ENCODE measurements at places on chromosomes 6 and 20.

GRCh38 chr20:45095805-45096238 lies 5.1 kb downstream of the KCNS1 start:
- DNase-seq, result peak; percentile 62

- DNase-seq, result no peak
Observed at GRCh38 chr6:44737829-44738528, 350.5 kb downstream of the CDC5L start.

DNA sequence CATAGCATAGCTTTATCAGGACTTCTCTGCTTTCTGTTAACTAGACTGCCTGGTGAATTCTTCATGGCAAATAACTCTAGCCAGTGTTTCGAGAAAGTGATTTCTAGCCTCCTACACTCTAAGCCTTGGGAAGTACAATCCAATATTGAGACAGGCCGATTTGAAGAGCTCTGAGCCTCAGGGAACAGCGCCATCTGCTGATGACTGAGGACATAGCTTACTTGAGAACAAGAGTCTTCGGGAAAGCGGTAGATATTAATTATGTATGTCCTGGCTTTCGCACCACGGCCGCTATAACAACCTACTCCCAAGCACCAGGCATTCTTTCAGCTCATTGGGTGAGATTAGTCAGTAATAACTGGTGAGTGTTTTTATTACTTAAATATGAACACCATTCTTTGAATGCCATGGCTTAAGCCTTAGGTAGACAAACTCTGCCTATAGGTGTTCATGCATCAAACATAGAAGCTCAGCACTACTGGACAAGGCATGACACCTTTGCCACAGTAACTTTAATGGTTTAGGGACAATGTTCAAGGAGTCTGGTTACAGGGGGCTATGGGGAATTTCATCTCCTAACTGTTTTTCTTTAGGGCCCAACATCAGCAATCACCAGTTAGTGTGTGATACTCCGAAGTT lies 518.6 kb downstream of the BMP2 start:
- peak; percentile 20 for DNase-seq

GRCh38 chr6:45265246-45265645 lies 62.9 kb upstream of the RUNX2 start:
- DNase-seq, result no peak

DNA sequence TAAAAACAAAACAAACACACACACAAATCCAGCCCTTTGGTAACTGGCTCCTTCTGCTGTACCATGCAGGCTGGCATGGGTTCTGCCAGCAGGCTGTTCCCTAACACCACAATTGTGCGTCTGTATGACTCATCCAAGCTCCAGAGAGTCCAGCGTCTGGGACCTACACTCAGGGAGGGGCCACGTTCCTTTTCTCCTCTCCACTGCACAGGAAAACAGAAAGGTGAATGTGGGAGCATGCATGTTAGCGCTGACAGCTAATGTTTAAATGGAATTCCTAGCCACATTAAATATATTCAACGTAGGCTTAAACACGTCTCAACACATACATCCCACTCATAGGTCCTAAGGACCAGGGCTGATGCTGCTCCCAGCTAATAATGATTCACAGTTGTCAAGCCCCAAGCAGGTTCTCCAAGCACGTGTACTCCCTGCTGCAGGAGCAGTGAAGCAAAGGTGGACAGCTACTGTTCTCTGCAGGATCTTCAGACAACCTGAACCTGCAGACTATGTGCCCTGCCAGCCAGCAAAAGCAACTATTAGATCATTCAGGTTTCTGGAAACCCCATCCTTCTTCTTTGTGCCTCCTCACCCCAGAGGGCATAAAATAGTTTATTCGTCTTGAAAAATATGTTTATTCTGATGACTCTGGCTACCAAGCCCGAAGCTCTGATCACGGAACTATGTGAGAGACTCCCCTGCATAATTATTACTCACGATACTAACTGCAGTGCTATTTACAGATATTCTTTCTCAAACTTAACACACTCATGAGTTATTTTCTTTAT lies 20.9 kb downstream of the MAP1LC3A start:
- DNase-seq, result no peak

DNA sequence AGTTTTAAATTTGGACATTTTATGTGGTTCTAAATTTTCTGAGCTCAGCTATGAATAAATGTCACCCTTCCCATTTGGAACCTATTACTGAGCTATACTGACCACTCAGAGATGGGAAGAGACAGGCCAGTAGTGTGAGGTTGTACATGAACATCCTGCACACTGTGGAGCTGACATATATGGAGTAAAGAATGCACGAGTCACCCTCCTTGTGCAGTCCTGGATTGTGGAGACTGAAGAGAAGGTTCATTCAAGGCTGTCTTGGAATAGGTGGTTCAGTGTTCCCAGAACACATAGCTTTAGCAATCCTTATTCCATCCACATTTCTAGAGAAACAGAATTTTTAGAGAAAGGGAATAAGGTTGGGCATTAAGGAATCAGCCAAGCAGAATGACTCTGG lies 50.3 kb upstream of the OGFRL1 start:
- no peak for DNase-seq

GRCh38 chr6:56685102-56685733 lies 42.5 kb upstream of the DST start:
- no peak for DNase-seq

DNA sequence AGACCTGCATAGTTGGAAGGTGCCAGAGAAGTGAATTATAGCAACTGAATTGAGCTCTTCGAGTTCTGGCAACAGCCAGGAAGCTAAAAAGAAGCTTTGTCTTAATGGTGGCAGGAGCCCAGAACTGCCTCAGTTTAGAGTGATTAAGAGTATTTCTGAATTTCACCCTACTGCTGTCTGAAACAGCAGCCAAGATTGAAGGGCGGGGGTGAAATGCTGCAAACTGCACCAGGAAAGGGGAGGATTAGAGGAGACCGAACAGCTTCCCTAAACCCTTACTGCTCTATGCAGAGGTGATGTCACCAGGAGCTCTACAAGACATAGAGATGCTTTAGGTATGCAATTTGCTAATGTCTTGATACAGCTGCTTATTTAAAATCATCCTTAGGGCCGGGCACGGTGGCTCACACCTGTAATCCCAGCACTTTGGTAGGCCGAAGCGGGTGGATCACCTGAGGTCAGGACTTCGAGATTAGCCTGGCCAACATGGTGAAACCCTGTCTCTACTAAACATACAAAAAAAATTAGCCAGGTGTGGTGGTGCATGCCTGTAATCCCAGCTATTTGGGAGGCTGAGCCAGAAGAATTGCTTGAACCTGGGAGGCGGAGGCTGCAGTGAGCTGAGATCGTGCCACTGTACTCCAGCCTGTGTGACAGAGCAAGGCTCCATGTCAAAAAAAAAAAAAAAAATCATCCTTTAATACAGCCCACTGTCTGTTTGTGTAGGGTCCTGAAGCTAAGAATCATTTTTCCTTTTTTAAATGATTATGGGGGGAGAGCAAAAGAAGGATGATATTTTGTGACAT lies 91.7 kb upstream of the IYD start:
- DNase-seq, result no peak

DNA sequence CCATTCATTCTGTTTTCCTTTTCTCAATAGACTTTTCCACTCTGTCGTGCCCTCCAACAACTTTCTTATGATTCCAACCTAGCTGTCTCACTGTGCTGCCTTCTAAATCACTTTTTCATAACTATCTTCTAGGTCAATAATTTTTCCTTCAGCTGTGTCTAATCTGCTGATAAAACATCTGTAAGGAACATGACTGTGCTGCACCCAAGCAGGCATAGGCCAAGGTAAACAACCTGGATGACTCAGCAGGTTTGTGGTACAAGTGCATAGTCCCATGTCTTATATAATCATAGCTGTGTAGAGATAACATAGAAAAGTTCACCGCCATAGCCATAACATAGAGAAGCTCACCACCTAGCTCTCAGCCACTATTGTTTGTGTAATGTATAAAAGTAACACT lies 332.3 kb downstream of the PLCB1 start:
- DNase-seq, result no peak

DNA sequence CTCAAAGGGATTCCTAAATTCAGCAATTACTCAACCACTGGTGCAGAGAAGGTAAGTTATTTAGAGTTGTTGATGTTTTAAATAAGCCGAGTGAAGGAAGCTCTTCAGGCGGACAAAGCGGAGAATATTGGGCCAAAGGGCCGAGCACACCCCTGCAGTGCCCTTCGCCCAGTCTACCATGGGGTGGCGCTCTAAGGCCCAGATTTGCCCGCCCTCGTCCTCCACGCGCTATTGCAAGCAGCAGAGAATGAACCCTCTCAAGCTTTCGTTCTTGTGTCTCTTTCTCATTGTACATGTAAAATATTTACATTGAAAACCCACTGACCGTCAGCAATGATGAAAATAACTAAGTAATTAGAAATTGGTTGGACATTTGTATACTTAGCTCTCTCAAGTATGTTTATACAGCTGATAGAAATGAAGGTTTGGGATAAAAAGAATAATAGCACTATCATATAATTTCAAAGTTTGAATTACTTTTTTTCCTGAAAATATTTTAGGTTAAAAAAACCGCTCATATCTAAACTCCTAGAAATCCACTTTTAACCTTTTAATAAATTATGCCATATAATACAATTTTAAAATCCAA lies 195.0 kb upstream of the CEP162 start:
- DNase-seq, result peak; percentile 5

GRCh38 chr6:166739976-166740318 lies 112.9 kb upstream of the RPS6KA2 start:
- no peak for DNase-seq

GRCh38 chr20:6882561-6883291 lies 115.2 kb downstream of the BMP2 start:
- no peak for DNase-seq

DNA sequence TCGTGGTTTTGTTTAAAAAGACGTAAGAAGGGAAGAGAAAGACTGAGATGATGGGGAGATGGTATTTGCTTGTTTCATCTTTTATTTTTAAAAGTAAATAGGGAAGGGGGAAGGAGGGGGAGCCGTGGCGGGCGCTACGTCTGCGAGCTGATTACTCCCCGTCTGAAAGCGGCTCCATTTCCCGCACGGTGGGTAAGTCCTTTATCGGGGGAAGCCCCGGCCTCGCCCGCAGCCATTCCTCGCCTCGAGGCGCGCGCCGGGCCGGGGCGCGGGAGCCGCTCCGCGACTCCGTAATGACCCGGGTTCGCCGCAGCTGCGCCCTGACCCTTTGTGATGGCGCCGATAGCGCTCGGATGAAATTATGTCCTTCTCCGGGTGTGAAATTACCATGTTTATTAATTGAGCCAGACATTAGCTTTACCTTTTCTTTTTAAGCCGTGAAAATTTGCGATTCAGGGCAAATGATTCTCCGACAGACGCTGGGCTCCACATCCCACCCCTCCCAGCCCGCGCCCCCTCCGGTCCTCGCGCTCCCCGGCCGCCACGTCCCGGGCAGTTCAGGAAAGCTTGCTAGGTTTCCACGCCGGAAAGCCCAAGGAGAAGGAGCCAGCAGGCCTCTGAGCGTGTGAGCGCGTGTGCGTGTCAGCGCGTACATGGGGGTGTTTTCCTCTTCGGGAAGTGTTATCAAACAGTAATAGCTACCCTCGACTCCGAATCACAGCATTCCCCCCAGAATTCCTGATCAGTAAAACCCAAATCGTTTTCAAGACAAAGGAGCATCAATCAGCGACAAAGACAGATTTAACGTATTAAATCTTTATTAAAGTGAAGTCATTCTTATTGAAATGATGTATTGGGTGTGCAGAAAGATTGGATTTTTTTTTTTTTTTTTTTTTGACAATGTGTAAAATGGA lies 30.0 kb downstream of the TFAP2A start:
- no peak for DNase-seq

GRCh38 chr20:38883981-38884733 lies 42.1 kb upstream of the FAM83D start:
- DNase-seq, result no peak

DNA sequence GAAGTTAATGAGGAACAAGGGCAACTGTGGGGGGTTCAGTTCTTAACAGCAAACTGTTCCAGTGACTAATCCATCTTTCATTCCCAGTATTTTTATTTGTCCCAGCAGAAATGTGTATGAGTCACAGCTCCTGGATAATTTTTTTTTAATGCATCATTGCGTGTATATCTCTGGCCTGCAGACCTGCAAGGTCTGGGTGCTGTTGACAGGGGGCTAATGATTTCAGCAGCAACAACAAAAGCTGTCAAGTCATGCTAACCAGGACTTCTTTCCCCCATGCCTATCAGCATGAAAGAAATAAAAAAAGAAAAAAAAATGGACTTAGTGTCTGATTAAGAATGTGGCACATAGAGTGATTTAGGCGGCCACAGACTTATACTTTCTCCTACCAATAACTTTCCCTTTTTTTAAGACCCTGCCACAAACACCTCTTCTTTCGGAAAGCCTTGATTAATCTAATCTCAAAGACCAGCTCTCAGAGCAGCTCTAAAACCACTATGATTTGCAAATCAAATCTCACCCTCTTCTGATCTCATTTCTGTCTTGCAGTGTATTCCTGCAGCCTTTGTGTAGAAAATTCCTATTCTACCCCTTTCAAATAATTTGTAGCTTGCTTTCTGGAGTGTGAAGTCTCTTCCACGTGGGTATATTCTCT lies 14.2 kb upstream of the PREX1 start:
- no peak for DNase-seq

DNA sequence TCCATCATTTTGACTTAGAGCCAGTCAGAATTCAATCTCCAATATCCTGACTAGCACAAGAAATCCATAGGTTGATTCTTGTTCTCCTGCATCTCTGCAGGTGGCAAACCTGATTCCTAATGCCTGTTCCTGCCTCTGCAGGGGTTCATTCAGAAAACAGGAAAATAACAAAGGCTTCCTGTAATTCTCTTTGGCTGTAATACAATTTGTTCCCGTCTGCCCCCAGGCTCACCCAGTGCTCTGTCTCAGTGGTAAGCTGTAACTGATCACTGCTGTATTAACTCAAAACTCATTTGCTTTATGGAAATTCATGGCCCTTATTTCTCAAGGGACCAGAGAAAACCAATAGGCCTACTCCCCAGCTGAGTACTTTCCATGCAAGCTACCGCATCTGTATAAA lies 88.6 kb downstream of the OPRM1 start:
- no peak for DNase-seq

DNA sequence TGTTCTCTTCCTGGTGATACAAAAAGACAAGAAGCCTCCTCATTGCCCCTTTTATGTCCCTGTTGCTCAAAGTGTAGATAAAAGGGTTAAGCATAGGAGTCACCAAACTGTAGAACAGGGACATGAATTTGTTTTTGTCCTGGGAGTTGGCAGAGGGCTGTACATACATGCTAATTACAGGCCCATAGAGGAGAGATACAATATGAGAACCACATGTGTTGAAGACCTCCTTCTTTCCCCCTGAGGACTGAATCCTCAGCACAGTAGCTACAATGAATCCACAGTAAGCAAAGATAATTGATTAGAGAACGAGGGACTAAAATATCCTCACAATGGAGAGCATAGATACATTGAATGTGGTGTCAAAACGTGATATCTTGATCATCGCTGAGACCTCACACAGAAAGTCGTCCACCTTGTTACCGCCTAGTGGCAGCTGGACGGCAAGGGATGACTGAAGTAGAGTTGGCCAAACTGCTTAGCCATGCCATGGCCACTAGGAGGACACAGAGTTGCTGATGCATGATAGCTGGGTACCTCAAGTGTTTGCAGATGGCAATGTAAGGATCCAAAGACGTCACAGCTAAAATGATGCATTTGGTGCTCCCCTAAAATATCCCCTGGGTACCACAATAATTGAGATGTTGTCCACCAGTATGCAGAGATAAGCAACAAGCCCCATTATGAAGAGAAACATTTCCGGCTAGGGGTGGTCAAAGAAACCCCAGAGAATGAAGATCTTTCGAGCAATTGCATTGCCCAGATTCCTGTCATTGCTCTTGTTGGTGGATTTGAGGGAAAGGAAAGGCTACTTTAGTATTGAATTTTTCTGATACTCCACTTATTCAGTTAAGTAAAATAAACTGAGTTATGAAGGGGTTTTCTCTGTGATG lies 15.0 kb downstream of the OR2B3 start:
- no peak for DNase-seq

GRCh38 chr20:12849225-12849910 lies 159.4 kb upstream of the SPTLC3 start:
- DNase-seq, result no peak
